ENCODE measurements at places on chromosomes 5 and 9. TPM values are rescaled to one million over a fixed set of nuclear protein-coding genes. Genes with fewer than 3 reads are reported as not detected.

FRMPD1 gene
- 0.02 TPM for total RNA-seq

GNG10 gene
- 72.1 TPM for total RNA-seq

PTGES gene
- 100 TPM for total RNA-seq

AIF1L gene
- total RNA-seq, result 1.3 TPM

PCDHB2 gene
- total RNA-seq, result 3.3 TPM

ACTL7A gene
- not detected for total RNA-seq

KIF3A gene
- total RNA-seq, result 10.9 TPM

CCL27 gene
- total RNA-seq, result not detected

F2RL2 gene
- 6.1 TPM for total RNA-seq

ZFP62 gene
- 7.4 TPM for total RNA-seq

PCDHGA10 gene
- total RNA-seq, result 0.03 TPM

UBTD2 gene
- total RNA-seq, result 16.2 TPM

LCN10 gene
- not detected for total RNA-seq

UBAP2 gene
- 45.1 TPM for total RNA-seq

LCN1 gene
- not detected for total RNA-seq

SPINK4 gene
- total RNA-seq, result not detected

SLC6A7 gene
- 0.02 TPM for total RNA-seq

CARD9 gene
- 0.85 TPM for total RNA-seq

LPAR1 gene
- total RNA-seq, result 10.2 TPM

EPB41L4B gene
- 5.9 TPM for total RNA-seq

PRSS3 gene
- 13.2 TPM for total RNA-seq

SLC27A6 gene
- not detected for total RNA-seq

LCN2 gene
- 3.3 TPM for total RNA-seq

KCTD16 gene
- 0.05 TPM for total RNA-seq

PPP2R2B gene
- not detected for total RNA-seq

HSPB3 gene
- total RNA-seq, result not detected

CORO2A gene
- 1.1 TPM for total RNA-seq

C5orf58 gene
- total RNA-seq, result not detected

All from A549 treated with DMSO at 1 μM for 4 hours (cell line).